Stimulated activated CD4-positive, alpha-beta T cell treated with anti-CD3 and anti-CD28 coated beads, TNF-alpha, amount 100 ng/mL, for 1 hour (primary cell): ENCODE measurements at places on chromosomes 2 and 18.

DNA sequence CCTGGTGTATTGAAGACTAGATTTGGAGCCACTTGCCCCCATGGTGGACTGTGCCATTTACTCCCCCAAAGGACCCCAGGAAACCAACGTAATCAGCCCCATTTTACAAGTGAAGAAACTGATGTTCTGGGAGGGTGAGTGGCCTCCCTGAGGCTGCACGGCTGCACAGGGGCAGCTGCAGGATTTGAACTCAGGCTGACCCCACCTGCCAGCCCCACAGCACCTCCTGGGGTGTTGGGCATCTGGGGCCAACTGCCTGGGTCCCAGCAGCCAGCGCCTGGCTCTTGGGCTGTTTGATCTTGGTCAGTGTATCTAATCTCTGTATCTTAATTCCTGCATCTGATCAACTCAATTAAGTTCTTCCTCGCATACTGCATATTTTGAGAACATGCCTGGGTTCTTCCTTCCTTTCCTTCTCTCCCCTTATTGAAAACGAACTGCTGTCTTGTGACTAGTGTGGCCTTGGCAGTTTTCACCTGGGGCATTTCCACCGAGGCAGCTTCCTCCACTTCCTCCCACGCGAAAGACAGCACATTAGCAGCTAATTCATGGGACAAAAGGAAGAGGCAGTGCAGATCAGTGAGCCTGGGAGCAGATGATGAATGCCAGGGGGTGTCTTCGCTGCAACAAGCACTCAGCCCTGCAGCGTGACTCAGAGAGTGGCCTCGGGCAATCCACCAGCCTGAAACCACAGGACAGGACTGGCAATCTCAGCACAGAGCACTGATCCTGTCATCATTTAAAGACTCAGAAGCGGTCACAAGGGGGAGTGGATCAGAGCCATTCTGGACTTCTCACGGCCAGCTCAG lies 184.1 kb upstream of the RAB12 start:
- DNase-seq, result no peak

DNA sequence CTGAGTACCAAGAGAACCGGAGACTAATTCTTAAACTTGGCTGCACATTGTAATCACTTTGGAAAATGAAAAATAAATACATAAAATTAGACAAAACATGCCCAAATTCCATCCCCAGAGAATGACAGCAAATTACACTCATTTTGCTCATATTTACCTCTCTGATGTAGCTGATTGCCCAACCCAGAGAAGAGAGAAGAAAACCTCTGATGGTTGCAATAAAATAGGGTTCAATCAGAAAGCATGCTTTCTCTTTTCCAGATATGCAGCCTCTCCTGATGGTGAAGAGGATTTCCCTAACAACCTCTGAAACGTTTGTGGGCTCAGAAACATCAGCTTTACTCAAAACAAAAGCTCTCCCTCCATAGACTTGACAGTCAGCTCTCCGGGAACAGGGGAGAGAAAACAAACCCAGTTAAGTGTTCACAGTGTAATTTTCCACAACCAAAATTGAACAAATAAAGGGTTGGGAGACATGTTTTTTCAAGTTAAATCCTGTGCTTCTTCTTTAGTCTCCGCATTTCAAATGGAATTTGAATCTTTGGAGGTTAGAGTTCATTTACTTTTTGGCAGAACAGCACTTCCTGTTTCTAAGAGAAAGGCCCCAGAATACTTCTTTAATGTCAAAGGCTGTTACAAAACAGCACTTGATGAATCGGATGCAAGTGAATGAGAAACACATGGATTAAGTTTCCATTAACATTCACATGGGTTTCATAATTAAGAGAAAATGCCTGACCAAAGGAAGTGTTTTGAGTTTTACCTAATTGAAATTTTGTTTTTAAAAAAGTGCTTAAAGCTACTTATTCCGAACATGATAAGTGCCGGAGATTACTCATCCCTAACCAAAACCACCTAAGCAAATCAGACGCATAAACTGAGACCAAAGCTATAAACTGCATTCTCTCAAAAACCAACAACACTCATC lies 570.1 kb upstream of the SYT4 start:
- DNase-seq, result no peak

- no peak for DNase-seq
Measured at GRCh38 chr2:239779584-239779983, 245.6 kb downstream of the NDUFA10 start.

GRCh38 chr18:9578306-9578705 lies 36.1 kb downstream of the PPP4R1 start:
- DNase-seq, result no peak

GRCh38 chr18:28114472-28114871 lies 62.5 kb downstream of the CDH2 start:
- no peak for DNase-seq

DNA sequence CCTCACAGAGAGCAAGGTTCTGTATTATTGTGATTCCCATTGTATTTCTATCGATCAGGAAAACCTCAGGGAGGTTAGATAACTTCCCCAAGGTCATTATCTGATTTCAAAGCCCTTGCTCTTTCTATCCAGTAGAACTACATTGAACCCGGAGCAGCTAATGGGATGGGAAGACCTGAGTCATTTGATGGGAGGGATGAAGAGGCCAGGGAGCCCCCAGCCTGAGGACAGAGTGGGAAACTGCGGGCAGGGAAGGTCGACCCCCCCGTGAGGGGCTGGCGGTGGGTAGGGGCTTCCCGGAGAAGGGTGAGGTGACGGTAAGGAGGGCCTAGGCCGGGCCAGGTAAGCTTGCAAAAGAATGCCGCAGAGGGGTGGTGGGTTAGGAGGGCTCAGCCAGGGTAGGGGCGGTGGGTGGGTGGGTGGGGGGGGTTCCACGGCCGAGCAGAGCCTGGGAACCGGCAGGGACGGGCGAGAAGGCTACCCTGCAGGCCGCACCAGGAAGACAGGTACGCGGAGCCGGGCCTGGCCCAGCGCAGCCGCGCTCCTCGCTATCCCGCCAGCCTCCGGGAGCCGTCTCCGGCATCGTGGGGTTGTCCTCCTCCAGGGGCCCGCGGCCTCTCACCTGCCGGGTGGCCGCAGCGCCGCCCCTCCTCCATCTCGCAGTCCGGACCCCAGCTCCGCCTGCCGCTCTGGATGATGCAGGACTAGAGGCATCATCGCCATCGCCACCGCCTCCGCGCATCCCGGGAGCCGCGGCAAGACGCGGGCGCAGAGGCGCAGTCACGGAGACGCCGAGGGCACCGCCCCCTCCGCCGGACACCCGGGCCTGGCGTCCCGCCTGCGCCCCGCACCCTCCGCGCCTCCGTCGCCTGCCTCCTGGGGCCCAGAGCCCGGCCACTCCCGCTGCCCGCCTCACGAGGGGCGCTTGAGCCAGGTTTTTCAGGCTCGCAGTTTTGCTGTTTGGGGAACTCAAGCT lies at the start of gene GPR75:
Gene GPR75 (minus strand): TSS at position 762 of the 976 bp plus-strand sequence. CDS start 5,211 bp downstream, outside the sequence.
- no peak for DNase-seq

DNA sequence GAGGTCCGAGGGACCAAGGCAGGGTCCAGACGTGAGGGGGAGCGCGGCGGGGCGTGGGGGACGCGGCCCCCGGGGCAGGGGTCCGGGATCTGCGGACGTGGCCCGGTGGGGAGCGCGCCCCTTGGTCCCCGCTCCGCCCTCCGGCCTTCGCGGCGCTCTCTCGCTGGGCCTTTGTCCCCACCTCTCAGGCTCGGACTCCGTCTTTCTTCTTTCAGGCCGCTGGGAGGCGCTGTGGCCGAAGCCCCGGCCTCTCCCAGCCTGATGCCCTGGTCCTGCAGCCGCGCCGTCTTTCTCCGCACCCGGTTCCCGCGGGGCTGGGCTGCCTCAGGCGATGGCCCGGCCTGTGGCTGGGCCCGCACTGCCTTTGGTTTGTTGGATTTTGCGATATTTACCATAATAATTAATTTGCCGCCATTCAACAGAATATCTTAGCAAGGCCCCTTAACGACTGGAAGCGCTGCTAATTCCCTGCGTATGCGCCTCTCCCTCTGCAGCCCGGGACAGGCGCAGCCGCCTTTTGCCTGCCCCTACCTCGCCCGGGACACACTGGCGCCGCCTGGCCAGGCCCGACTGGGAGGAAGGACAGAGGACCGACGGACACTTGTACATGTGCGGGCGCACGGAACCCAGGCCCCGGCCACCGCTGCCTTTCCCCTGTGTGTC lies 10.8 kb downstream of the SIX3 start:
- no peak for DNase-seq

DNA sequence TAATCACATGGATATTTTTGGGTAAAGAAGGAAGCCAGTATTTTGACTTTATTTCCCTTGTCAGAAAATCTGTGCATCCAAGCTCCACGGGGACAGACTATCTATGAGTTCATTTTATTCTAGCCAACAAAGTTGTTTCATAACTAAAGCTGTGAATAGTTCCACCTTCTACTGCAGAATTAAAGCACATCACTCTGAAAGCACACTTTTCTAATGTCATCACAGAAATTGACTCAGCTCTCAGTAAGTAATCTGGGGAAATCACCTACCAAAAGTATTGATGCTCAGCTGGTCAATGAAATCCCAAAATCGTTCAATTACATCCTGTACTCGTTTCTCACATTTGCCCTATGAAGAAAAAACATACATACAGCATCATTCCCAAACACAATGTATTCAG lies 19.1 kb downstream of the IAH1 start:
- no peak for DNase-seq

GRCh38 chr2:4873876-4874593 lies 818.1 kb upstream of the SOX11 start:
- no peak for DNase-seq
